ENCODE measurements at places on chromosomes 11 and 22. TPM values are rescaled to one million over a fixed set of nuclear protein-coding genes. Genes with fewer than 3 reads are reported as not detected.

CACNA1I gene
- total RNA-seq: 0.03 TPM

SEC14L2 gene
- total RNA-seq: 19.0 TPM

DNA sequence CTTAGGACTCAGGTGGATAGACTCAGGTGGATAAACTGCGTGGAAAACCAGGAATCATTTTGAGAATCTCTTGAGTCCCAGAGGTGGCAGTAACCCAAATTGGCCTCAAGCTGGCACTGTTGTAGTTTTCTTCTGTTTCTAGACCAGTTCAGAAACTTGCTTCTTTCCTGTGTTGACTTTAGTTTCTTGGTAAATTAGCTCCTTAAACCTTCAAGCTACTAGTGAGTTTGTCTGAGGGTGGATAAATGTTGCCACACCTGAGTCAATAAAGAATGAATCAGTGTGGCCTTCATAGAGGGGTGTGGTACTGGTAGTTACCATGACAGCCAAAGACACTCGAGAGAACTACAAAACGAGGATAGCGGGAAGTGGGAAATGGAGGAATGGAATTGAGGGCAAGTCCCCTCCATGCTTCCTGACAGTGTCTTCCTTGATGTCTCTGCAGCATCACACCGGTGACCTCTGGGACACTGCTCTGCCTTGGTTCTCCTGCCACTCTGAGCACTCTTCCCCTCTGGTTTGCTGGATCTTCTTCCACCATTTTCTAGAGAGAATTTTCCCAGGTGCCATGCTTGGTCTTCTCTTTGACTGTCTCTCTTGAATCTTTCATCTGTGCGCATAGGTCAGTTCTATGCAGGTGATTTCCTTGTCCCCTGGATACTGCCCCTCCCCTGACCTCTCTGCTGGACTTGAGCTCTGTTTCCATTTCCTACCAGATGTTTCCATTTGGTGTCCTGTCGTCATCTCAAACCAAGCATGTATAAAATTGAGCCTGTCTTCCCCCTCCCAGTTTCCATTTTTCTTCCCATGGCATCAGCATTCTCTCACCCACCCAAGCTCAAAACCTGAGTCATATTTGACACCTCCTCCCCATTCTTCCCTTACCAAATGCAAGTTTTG lies 7.2 kb downstream of the POLD4 start:
- DNase-seq: no peak

DNA sequence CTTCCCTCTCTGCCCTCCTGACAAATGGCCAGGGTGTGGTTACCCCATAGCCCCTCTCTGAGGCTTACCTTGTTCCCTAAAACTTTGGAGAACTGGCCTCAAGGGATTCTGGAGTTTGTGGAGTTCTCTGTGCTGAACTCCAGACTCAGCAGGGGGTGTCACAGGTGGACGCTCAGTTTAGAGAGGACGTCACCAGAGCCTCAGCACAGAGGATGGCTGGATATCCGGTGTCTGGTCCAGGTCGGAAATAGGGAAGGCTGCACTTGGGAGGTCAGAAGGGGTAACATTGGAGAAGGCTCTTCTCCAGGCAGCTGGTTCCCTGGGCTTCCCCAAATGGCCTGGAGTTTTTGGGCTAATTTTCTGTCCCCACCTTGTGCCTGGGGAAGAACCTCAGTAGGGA lies 64.2 kb downstream of the ADAMTS15 start:
- no peak for DNase-seq

DNA sequence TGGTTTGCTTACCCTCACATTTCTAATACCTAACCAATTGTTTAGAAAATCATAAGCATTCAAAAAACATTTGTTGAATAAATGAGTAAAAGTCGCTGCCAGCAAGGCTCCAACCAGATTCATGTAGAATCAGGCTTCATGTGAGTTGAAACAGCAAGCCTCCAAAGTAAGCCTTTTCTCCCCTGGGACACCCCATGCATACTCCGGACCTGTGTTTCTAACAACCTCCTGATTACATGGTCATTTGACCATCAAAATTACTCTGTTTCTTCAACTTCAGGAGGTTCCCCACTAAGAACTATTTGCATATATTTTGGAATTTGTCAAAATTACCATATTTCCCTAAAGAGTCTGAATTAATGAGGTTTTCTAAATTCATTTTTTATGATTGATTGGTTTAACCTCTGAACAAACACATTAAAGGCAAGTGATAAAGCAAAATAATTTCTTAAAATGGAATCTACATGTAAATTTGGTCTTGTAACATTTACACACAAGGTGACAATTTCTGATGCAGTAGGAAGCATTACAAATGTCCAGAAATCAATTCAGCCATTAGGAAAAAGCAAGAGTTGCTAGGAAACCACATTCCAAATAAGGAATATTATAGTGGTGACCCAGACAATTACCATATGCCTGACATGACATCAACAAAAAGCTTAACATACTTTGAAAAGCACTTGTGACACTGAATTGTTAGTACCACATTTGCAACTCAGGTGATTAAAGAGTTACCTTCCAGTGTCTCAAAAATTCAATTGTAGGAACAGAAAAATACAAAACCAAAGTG lies 252.6 kb downstream of the GUCY1A2 start:
- no peak for DNase-seq

GRCh38 chr11:47121731-47122130 lies 54.9 kb downstream of the ARFGAP2 start:
- no peak for DNase-seq

SNAP29 gene
- total RNA-seq: 30.0 TPM

- DNase-seq: peak; percentile 82
Observed at GRCh38 chr11:2085251-2086066, 53.7 kb downstream of the IGF2 start.

DNA sequence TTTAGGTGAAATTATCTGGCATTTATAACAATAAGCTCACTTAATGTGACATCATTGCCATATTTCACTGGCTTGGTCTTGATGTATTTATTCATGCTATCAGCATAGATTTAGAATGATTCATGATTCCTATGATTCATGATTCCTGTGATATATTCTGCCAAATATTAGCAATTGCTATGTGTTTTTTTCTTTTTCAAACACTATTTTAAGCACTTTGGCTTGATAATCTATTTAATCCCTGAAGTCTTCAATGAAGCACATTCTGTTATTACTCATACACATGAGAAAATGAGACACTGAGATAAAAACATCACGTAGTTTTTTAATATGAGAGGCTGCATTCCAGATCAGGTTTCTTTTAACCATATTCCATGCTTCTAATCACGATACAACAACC lies 78.5 kb downstream of the LUZP2 start:
- no peak for DNase-seq

DNA sequence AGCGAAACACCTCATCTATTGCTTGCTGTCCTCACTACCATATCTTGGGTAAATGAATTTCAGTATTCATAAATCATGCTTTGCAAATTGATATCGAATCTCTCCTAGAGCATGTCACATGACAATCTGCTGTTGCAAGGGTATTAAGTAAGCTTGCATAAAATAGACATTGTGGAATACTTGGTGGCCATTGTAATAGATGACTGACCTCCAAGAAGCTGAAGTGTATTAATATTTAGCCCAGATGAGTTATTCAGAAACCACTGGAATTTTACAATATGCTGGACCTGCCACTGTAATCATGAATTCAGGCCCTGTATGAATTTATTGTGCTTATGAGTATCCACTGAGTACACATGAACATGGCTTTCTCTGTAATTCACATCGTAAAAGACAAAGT lies 289.7 kb upstream of the ARHGAP42 start:
- no peak for DNase-seq

All from osteocyte (in vitro differentiated cells).